ENCODE measurements at places on chromosomes 2 and 18. TPM values are rescaled to one million over a fixed set of nuclear protein-coding genes. Genes with fewer than 3 reads are reported as not detected.

DNA sequence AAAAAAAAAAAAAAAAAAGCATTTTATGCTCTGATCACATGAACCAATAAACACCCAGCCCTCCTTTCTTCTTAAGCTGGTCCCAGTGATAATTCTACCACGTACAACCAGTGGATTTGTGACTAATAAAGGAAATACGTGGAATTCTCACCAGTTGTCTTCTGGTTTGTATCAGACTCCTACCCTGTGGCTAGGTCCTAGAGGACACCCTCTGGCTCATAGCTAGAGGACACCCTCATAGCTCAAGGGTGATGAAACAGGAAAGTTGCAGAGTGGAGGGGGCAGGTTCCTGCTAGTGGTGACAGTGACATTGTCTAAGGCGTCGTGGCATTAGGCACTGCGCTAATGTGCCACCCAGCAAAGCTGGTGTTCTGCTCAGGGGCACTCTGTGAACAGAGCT lies 167.8 kb downstream of the BCL11A start:
- DNase-seq, result no peak

- no peak for DNase-seq
These were observed 101.8 kb downstream of the ETAA1 start for GRCh38 chr2:67498931-67499330.

- DNase-seq, result no peak
These were observed 510.7 kb upstream of the LRRTM1 start for GRCh38 chr2:80815259-80815658.

DNA sequence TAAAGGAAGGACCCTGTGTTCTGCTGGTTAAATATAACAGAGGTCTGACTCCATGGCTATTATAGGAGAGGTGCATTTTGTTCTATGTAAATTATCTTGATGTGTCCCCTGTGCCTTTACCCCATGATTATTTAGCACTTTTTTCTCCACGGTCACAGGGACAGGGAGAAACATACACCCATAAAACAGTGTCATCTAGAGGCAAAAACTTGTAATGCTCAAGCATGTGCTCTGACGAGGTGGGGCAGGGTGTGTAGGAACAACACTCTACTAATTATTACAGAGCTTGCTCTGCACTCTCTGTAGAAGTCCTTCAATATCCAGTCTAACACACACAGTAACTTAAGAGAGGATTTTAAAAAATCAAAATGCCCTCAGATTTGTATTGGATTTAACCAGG lies 187.9 kb downstream of the NEDD4L start:
- DNase-seq, result no peak

DNA sequence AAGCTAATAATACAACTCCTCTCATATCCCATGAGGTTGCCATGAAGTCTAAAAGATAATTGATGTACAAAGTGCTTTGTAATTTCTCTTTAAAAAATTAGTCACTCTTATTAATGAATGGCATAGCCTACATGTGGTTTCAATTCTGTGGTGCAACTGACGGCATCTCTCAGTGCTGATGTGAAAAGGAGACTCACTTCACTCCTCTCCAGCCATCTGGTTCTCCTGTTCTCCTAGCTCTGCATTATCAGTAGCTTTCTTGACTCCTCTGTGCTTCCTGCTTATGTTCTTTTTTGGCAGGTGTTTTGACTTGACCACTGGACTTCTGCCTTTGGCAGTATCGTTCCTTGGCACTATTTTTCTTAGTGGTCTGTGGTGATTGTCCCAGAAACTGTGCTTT lies 134.9 kb upstream of the ZFP36L2 start:
- no peak for DNase-seq

RAX gene
- not detected for total RNA-seq

Data from liver (tissue), 10 donors.